Astrocyte (in vitro differentiated cells and primary cell): ENCODE measurements at places on chromosomes 7 and 10. TPM values are rescaled to one million over a fixed set of nuclear protein-coding genes. Genes with fewer than 3 reads are reported as not detected.
A peak's percentile ranks its signal among the peaks of the same experiment; 100 is the strongest.

Gene FOXP2
- 3.3 and 3.4 TPM in 2 replicates for total RNA-seq

Gene ZNF92
- total RNA-seq = 8.1 and 11.3 TPM in 2 replicates

Gene JAZF1
- 19.8 and 20.1 TPM in 2 replicates for total RNA-seq

- peak; percentile 70 for DNase-seq
- H3K4me3 ChIP-seq = peak overlapping the region; percentile 10
Measured at GRCh38 chr7:111756687-111757178, 194.4 kb upstream of the IMMP2L start.

DNA sequence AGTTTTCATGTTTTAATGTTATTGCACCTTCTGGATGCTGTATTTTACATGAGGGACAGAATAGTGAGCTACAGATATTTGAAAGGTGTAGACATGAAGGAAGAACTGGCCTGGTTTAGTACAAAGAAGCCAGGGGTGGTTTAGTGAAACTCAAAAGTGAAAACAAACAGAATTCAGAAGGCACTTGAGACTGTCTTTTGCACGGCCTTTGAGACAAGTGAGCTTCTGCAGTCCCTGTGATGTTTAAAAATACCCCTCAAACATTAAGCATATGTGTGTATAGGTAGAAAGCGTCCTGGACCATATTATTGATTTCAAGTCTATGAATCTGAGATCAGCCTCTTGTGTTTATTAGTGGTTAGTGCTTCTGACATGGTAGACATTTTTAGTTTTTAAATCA is 118.9 kb downstream of the CDK14 start:
- no peak overlapping the region for H3K4me3 ChIP-seq
- no peak overlapping the region for H3K27ac ChIP-seq
- no peaks in the 10 kb centered on the region for H3K36me3 ChIP-seq
- no peaks in the 10 kb centered on the region for H3K27me3 ChIP-seq

DNA sequence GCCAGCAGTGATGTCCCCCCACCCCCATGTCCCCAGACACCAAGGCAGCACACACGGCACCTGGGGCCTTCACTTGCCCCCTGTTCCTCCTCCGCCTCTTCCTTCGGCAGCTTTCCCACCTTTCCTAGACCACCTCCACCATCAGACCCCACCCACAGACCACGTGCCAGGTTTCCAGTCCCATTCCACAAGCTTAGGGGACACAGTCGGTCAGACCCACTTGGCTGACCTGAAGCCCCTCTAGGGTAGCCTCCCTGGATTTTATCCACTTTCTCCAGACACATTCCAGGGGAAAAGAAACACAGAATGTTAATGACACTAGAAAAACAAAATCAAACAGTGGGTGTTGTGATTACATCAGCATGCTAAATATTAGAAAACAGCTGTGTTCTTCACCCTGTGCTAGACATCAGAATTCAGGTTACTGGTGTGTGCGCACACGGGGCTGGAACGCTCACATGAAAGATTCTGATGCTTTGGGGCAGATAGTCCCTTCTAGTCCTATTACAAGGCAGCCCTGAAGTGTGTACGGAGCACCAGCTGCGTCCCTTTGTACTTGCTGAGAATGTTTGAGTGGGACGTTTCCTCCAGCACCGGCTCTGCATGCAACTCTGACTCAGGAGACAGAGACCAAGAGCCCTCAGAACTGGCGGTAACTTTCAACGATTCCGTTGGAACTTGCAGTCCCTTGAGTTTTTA is 75.5 kb upstream of the PPP2R2D start:
- H3K27ac ChIP-seq = no peak overlapping the region
- no peaks in the 10 kb centered on the region for H3K4me1 ChIP-seq
- no peak overlapping the region for H3K4me3 ChIP-seq
- no peaks in the 10 kb centered on the region for H3K27me3 ChIP-seq

DNA sequence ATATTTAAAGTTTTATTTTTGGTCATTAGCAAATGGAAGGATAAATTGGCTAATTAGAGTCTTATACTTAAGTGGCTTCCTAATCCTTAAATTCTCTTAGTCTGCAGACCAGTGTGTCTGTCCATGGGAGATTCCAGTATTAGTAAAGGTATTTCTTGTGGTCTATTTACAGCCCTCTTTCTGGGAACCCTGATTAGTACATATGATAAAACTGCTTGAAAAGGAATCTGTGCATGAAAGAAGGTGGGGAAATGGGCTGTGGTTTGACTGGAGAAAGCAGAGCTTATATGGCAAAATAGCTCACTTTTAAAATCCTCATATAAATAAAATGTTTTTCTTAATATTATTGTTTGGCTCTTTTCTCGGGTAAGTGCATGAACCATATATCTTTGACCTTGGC is 124.5 kb upstream of the RHOBTB1 start:
- no peak overlapping the region for H3K4me3 ChIP-seq
- no peak overlapping the region for H3K27ac ChIP-seq
- peak; percentile 36 for DNase-seq
- H3K36me3 ChIP-seq = no peaks in the 10 kb centered on the region
